ENCODE measurements at places on chromosomes 3 and 15.

GRCh38 chr3:114331007-114331406 lies 37.2 kb downstream of the TIGIT start:
- DNase-seq = no peak

DNA sequence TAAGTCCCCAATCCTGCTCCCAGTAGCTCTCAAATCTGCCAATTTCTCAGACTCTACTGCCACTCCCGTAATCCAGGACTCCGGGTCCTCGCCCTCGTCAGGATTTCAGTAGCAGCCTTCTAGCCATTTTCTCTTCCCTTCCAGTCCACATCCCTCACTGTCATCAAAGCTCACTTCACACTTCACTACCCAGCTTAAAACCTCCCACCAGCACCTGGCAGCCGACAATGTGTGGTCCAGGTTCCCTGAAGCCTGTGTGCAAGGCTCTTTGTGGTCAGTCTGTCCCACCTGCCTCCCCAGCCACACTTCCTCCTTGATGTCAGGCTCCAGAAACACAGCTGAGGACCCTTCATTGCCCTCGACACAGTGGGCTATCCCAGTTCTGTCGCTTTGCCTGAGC lies 304.5 kb upstream of the ROPN1 start:
- no peak for DNase-seq

DNA sequence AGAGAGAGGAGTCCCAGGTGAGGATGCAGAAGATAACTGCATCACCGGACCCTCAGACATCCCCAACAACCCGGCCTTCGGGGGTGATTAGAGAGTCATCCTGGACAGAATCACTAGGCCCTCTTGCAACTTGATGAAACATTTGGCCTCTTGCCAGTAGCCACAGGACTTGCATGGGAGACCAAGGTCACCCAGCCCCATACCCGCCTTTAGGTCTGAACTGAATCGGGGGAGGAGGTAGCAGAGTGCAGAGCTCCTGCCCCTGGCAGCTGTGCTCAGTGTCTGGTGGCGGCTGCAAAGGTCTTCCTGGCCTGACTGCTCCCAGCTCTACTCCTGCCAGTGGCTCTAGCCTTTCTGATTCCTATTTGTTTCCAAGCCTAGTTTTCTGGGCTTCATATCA lies 12.4 kb downstream of the PIF1 start:
- no peak for DNase-seq

DNA sequence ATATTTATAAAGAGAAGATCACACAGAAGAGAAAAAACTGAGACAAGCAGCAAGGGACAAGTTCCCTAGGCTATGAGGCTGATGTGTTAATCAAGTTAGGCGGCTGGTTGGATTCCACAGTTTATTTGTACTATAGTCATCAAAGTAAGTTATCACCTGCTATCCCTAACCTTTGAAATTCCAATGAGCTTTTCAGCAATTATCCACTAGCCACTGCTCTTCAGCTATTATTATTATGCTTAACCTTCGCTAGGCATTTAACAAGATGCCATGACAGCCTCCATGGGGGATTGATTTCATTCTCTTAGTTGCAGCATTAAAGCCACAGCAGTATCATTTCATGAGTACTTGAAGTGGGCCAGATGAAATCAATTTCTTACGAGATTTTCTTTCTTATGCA lies 699.5 kb upstream of the NAALADL2 start:
- no peak for DNase-seq

All from stimulated activated CD8-positive, alpha-beta memory T cell treated with anti-CD3 and anti-CD28 coated beads, Interleukin-7, amount 100 ng/mL, for 1 hour (primary cell).